Stimulated activated CD4-positive, alpha-beta T cell treated with anti-CD3 and anti-CD28 coated beads, Interleukin-1b, Interleukin-23, amount 100 ng/mL, for 48 hours (primary cell): ENCODE measurements at places on chromosomes 7 and 10.

- DNase-seq, result no peak
These were observed 245.8 kb upstream of the MEOX2 start for GRCh38 chr7:15932318-15932717.

- DNase-seq, result no peak
These were observed 162.5 kb downstream of the GPR37 start for GRCh38 chr7:124603066-124603465.

DNA sequence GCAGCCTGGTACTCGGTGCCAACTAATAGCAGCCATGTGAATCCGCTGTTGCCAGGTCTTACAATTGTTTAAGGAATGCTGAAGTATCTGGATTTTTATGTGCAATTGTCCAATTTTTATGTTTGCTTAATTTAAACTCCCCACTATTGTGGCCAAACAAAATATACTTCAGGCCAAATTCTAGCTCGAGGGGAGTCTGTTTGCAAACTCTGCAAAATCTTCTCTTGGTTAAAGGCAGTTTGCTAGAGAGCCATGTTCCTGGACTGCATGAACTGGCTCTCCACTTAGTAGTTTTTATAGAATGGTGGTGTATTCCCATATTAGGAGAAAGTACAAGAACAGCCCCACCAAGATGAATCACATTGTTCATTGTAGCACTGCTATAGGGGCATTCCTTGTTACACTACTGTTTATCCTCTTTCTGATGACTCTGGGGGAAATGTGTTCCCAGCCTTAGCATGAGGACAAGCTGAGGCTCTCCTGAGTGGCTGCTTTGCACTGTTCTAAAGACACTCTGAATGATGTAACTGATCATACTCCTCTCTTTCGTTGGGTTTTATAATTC is 178.0 kb upstream of the GLI3 start:
- DNase-seq, result no peak

GRCh38 chr10:51250278-51250920 is 176.1 kb downstream of the PRKG1 start:
- no peak for DNase-seq

GRCh38 chr7:82609746-82610145 is 166.2 kb upstream of the CACNA2D1 start:
- DNase-seq, result no peak

DNA sequence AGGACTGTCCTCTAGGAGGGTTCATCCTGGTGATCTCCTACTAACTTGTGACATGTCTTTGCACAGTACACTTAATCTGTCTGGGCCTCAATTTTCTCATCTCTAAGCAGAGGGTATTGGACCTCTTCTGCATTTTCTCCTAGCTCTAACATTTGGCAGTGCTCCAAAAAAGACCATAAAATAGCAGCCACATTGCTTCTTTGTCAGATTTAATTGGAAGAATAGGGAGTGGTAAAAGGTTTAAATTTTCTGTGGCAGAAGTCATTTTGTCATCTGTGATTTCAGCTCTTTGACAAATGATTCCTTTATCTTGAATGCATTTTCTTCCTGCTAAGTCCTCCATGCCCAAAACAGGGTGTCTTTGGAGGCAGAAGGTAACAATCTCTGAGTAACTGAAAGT is 289.9 kb upstream of the LRGUK start:
- DNase-seq, result no peak

- no peak for DNase-seq
These were observed 54.1 kb downstream of the RNLS start for GRCh38 chr10:88528806-88529570.

DNA sequence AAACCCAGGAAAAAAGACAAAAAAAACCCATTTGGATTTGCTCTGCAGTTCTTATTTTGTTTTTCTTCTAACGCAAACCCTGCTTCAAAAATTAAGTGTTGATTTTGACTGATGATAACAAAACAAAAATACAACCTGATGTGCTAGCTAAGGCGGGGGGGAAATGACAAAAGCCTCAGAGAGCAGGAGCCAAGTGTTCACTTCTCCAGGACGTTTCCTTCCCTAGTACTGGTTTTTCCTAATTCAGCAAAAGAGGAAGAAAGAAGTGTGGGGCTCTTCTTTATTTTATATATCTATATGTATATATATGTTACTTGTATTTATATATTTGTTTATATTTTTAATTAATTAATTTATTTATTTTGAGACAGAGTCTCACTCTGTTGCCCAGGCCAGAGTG is 28.0 kb downstream of the SNX10 start:
- no peak for DNase-seq

GRCh38 chr10:63365976-63366765 is 99.6 kb downstream of the JMJD1C start:
- no peak for DNase-seq

DNA sequence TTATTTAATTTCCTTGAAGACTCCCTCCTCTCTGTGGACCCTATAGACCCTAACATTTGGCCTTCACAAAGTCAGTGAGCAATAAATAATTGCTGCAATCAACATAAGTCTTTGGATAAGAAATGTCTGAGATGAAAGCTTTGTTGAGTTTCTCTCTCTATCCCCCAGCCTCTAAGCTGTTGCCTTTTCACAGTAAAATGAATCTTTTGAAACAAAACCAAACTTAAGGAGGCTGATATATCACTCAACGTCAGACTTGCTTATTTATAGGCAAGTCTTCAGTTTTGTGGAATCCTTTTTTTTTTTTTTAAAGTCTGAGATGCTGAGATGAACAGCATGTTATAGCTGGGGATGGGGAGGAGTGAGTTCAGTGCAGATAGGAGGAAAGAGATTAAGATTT is 10.0 kb downstream of the CPED1 start:
- DNase-seq, result no peak

DNA sequence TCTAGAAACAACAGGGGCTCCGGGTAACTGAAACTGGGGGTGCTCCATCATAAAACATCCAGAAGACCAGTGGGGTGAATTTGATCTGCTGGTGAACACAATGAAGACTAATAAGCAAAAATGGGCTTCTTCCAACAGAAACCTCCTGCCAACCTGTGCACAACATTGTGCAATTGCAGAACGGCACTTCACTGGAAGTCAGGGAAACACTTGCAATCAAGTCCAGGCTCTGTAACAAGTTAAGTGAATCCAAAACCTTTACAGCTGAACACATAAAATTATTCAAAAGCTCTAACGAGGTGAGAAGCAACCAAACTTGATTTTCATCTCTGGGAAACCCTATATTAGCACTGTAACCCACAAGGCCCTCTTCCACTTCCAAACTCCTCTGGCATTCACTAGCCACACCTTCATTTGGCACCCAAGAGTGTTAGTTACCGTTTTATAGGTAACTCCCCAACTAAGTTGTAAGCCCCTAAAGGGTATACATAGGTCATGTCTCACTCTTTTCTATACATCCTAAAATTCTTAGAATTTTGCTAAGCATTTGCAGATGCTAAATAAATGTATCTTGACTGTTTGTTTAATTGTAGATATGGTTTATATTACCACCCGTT is 22.0 kb downstream of the IMMP2L start:
- no peak for DNase-seq

GRCh38 chr7:90771281-90771680 is 175.2 kb downstream of the CDK14 start:
- no peak for DNase-seq

GRCh38 chr10:531541-531940 is 157.9 kb downstream of the DIP2C start:
- no peak for DNase-seq

GRCh38 chr10:73916761-73917470 is 6.0 kb downstream of the PLAU start:
- DNase-seq, result no peak

GRCh38 chr10:128113026-128113425 is 13.2 kb downstream of the MKI67 start:
- DNase-seq, result no peak

DNA sequence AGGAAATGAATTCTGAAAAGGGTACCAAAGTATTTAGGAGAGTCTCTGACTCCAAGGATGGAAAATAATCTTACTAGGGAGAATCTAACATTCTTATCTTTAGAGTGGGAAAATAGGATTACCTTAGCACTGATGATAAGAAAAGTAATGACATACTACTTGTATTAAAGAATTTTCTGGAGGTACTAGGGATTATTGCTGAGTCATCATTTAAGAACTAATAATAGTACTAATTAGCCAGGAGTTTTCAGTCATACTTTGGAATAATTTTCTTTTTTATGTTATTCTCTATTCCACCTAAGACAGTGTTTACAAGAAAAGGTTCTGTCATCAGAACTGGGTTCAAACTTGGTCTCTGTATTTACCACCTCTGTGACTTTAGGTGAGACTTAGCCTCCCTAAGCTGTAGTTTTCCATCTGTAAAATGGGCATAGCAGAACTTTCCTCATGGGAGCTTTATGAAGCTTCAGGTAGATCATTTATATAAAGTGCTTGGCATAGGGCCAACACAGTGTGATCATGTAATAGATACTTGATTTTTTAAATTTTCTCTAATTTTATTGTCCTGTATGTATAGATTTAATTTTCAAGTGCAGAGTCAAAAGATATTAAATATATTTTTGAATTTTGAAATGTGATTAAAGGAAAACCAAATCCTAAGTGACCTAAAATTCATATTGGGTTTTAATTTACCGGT is 20.4 kb downstream of the ITGB8 start:
- DNase-seq, result no peak

DNA sequence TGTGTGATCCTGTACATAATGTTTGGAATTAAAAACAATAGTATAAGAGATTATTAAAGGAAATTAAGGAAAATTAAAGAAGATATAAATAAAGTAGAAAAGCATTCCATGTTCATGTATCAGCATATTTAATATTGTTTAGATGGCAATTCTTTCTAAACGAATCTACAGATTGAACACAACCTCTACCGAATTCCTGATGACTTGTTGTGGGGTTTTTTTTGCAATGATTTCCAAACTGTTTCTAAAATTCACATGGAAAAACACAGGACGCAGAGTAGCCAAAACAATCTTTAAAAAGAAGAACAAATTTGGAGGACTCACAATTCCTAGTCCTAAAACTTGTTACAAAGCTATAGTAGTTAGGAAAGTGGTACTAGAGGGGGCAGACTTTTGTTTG is 573.4 kb upstream of the IGFBP3 start:
- no peak for DNase-seq

GRCh38 chr10:107059872-107060271 is 104.6 kb downstream of the SORCS1 start:
- no peak for DNase-seq

GRCh38 chr10:43209074-43209455 is 57.8 kb downstream of the RASGEF1A start:
- no peak for DNase-seq

- no peak for DNase-seq
These were observed 172.8 kb downstream of the ZMYND11 start for GRCh38 chr10:308101-308500.

DNA sequence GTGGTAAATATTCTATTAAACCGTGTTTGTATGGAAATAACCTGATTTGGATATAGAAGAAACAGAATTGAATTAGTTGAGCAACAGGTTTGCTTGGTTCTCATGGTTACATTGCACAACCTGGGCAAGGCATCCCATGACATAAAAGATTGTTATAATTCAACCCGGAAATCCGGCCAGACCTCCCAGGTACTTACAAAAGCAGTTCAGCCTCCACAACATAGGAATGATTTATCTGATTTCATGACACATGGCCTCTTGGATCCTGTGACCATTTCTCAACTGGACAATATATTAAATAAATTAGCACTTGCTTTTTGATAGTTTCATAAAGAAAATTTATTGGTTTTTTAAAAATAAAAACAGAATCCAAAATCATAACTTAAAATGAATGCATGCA is 55.1 kb upstream of the PTPN12 start:
- no peak for DNase-seq

GRCh38 chr10:23096802-23097549 is 1.6 kb downstream of the MSRB2 start:
- no peak for DNase-seq

DNA sequence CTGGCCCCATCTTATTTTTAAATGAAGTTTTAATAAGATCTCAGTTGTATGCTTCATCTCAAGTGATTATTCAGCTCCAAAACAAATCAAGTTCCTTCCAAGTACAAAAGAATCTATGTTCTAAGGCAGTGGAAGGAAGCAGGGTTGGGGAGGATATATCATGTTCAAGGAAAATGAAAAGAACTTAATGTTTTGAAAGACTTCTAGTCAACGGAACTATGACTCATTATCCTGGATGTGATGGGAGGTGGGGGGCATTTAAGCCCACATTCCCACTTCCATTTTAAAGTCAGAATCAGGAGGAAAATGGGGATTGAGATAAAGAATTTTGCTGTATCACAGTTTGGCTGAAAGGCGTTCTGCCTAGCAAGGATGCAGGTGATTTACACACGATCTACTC is 59.4 kb downstream of the FANK1 start:
- DNase-seq, result no peak

DNA sequence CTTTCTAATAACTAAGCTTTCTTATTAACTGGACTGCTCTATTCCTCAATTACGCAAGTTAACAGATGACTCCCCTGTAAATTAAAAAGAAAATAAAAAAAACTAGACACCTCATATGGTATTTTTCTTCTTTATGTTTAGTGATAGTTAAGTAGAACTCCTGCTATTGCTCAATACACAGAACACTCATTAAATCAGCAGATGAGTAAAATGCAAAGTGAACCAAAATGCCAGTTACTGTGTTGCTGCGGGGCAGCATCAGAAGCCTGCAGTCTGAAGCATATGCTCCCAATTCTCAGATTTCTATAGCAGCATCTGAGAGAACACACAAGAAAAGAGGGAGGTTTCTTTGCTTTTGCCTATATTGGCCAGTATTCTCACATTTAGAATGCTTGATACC is 28.4 kb downstream of the CDK6 start:
- DNase-seq, result peak; percentile 27

DNA sequence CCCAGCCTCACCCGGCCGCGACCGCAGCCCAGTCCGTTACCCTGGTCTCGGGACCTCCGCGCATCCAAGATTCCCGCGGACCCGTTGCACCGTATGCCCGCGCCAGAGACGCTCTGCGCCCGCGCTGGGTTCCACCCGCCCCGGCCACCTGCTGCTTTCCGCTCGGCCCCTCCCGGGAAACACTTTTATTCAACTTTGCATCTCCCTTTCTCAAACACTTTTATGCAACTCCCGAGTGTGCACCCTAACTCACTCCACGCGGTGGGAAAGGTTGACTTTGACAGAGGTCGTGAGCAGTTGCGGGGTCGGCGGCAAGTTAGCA is at the start of gene ODAD2:
Gene ODAD2 (minus strand): TSS at position 126 of the 322 bp plus-strand sequence. CDS start 3,937 bp downstream, outside the sequence.
- DNase-seq, result no peak

DNA sequence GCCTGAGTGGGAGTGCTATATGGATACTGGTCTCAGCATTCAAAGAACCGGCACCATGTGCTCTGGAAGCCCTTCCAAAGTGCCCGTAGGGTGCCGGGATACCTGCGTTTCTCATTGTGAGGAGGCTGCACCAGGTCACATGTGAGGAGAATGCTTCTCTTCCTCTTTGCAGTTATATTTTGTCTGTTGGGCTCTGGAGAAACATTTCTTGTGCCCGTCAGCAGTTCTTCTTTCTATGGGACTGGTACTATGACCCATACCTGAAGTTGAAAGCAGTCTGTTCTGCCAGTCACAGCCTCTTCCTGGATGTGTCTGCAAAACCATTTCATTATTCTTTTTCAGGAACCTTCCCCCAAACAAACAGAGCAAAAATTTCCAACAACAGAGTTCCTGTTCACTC is 465.0 kb downstream of the SUGCT start:
- DNase-seq, result no peak
